ENCODE measurements at places on chromosomes 12 and 14. TPM values are rescaled to one million over a fixed set of nuclear protein-coding genes. Genes with fewer than 3 reads are reported as not detected.

GRCh38 chr12:62794218-62794583 lies 140.7 kb downstream of the PPM1H start:
- peaks cover 18% of the 10 kb centered on the region for H3K4me1 ChIP-seq
- no peak overlapping the region for H3K27ac ChIP-seq
- no peak overlapping the region for H3K4me3 ChIP-seq

DNA sequence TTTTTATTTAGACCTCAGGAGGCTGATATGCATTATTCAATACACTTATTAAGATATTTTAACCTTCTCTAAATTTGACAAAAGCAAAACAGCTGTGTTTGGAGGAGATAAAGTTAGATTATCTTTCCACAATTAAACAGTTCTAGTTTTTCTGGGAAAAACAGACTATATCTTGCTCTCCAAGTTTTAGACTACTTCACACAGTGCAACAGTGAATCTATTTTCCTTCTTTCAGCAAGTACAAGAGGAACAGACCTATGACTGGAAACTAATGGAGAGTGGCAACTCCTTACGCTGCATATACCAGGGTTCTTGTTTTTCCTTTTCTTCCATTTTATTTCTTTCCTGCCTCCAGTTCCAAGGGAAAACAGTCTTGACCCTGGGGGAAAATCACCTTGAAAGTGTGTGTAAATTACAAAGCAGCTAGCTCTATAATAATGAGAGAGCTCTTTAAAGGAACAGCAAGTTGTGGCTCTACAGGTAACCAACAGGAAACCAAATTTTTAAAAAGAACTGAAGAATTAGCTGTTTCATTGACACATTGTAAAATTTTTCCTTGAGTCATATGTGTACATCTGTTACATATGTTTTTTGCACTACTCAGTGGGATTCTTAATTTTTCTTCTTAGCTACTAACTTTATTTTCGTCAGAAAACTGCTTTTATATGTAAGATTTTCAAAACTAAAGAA lies 27.4 kb downstream of the DNM1L start:
- H3K27ac ChIP-seq, result no peak overlapping the region
- H3K4me1 ChIP-seq, result no peaks in the 10 kb centered on the region
- no peak for DNase-seq
- H3K4me3 ChIP-seq, result no peak overlapping the region
- no peaks in the 10 kb centered on the region for H3K27me3 ChIP-seq
- peaks cover 51% of the 10 kb centered on the region for H3K36me3 ChIP-seq

The VASH1 gene
- polyA plus RNA-seq, result 2.5 TPM

DNA sequence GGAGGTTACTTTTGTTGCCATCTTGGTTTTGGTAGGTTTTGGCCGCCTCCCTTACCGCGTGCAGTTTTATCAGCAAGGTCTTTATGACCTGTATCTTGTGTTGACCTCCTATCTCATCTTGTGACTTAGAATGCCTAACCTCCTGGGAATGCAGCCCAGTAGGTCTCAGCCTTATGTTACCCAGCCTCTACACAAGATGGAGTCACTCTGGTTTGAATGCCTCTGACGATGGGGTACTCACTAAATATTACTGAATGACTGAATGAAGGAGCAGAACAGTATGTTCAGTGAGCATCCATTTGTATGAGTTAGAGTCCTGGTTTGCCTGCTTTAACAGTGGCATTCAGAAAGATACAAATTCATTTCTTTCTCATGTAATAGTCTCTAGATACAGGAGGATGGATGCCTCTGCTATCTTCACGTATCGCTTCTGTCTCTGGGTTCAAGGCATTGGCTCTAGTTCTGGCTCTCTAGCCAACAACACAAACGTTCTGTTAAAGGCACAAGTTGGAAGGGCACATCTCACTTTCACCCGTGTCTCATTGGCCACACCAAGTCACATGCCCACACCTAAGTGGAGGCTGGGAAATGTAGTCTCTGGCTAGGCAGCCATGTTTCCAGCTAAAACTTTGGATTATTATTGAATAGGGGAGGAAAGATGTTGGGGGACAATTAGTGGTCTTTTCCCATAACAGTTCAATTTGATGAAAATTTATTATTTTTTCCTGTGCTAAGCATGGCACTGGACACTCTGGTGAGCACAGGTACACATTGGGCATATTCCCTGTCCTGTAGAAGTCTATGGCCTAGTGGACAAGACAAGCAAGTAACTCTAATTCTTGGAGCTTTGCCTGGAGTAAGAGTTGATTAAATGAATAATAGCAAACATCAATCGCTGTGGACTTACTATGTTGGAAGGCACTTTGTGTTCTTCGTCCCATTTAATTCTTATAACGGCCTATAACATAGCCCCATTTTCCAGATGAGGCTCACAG lies 75.2 kb upstream of the RPH3A start:
- no peaks in the 10 kb centered on the region for H3K27me3 ChIP-seq
- H3K4me1 ChIP-seq, result no peaks in the 10 kb centered on the region
- no peak overlapping the region for H3K27ac ChIP-seq
- DNase-seq, result no peak
- no peaks in the 10 kb centered on the region for H3K36me3 ChIP-seq

The KIAA0586 gene
- 4.4 TPM for polyA plus RNA-seq

The AHNAK2 gene
- polyA plus RNA-seq, result not detected

DNA sequence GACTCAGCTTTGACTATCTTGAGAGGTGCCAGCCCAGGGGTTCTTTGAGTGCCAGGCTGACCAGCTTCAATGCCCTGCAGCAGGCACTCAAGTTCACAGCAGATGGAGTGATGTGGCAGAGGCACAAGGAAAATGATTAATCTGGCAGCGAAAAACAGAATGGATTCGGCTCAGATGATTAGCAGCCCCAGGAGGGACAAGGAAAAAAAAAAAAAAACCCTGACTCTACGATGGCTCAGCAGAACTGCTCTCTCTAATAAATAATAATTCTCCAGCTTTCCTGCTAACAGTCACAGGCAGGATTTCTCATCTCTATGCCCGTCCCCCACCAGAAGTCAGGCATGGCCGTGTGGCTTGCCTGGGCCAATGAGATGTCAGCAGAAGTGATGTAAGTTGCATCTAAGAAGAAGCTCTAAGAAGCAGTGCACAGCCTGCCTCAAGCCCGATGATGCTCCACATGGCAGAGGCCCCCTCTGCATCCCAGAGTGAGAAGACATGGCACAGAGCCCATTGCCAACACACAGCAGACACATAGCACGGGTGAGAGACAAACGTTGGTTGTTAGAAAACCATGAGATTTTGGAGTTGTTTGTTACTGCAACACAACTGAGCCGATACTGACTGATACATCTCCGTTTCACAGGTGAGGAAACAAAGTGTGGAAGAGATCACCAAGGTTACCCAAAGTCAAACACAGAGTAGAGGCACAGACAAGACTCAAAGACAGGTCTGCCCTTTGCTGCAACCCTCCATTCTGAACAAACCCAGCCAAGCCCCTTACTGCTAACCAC lies 111.0 kb downstream of the SCARB1 start:
- no peak overlapping the region for H3K4me3 ChIP-seq
- H3K36me3 ChIP-seq, result no peaks in the 10 kb centered on the region
- peaks cover 74% of the 10 kb centered on the region for H3K4me1 ChIP-seq
- peak; percentile 70 for DNase-seq
